ENCODE measurements at places on chromosomes 6 and 20.
A peak's percentile ranks its signal among the peaks of the same experiment; 100 is the strongest.

GRCh38 chr6:161091151-161091550, 99.6 kb downstream of the MAP3K4 start:
- DNase-seq, result no peak

GRCh38 chr20:62032609-62033368, 32.9 kb downstream of the TAF4 start:
- no peak for DNase-seq

GRCh38 chr6:166156942-166157341, 10.7 kb downstream of the TBXT start:
- no peak for DNase-seq

GRCh38 chr6:30778001-30778635, 33.8 kb upstream of the IER3 start:
- DNase-seq, result no peak

GRCh38 chr6:21999741-22000140, 297.1 kb downstream of the PRL start:
- no peak for DNase-seq

GRCh38 chr6:141653590-141653989, 479.1 kb upstream of the GJE1 start:
- no peak for DNase-seq

DNA sequence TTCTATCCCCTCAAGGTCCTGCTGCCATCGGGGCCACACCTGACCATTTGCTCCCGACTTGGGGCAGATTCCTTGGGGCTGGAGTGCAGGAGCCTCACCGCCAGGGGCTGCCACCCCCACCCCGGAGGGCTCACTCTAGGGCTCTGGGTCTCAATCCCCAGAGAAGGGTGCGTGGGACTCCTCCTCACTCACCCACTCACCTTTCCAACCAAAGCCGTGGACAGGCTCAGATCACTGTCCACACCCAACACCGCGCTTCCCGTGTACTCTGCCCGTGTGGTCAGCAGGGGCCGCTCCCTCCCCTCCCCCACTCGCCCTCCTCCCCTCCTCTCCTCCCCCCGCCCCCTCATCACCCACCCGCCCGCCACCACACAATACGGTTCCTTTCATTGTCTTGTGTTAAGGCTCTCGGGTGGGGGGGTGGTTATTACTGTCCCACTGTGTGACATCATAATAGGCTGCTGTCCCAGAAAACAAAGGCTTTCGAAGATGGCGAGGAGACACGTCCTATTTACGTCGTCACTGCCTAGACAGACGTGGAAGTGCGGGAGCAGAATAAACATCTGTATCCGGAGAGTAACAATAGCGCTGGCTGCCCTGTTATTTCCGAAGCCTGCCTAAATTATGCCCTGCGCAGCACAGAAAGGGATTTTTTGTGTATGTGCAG, 85.8 kb downstream of the YTHDF1 start:
- DNase-seq, result no peak

DNA sequence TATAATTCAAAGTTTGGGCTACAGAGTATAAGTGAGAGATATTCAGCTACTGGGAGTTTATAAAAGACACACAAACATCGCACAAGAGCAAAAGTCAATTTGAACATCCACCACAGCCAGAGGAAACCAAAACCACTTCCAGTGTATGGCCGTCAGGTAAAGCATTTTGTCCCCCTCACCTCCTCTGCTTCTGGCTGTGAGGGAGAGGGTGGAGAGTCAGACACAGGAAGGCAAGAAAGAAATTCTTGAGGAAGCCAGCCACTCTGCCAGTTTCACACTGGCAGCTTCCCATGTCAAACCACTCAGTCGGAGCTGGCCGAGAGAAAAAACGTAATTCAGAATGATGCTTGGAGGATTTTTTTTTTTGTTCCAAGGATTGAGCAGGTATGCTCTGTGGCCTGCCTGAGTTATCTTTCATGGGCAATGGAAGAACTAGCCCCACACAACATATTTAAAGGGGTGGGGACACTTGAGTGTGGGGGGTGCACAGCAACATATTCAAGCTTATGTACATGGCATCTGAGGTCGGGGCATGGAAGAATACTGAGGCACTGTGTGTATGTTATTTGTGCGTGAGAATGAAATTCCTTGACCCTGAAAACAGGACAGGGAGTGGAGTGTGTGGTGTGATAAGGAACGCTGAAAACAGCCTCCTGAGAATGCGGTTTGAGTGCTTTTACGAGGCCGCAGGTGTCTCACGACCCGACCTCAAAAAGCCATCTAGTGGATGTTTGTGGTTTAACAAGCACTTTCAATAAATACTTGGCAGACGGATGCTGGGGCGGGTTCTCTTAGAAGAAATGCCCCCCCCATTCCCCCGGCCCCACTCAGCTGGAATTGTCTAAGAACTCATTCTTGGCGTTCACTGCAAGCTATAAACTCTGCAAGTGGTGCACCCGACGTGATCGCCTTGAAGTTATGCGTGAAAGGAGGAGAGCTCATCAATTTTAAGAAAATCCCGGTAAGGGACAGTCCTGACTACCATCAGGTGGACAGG, 27.5 kb upstream of the ZBTB22 start:
- DNase-seq, result peak; percentile 91

GRCh38 chr20:1212607-1213396, 9.5 kb downstream of the C20orf202 start:
- peak; percentile 66 for DNase-seq

DNA sequence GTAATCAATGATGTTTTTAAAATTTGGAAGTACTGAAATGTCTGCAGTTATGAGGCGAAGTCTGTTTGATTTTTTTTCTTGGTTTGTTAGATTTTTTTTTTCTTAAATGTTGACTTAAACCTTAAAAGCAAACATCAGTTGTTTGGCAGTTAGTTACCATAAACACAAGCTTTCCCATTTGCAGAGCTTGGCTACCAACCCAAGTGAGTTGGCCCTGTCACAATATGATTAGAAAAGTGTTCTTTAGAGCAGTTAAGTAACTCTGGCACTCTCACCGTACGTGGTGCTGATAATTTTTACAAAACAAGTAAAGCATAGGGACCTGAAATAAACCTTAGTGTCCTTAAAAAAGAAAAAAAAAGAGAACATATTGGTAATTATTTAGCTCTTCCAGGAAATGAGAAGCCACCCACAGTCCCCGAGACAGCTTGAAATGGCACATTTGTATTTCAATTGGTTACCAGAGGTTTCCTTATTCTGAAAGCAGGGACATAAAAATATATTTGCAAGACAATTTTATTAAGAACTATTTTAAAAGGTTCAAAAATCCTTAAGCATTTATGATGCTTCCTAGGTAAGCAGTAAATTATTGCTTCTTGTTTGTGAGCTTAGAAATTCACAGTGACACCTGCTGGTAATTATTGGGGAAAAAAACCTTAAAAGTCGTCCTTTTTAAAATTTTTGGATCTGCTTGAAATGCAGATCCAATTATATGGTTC, 3.9 kb downstream of the HEY2 start:
- DNase-seq, result peak; percentile 43

DNA sequence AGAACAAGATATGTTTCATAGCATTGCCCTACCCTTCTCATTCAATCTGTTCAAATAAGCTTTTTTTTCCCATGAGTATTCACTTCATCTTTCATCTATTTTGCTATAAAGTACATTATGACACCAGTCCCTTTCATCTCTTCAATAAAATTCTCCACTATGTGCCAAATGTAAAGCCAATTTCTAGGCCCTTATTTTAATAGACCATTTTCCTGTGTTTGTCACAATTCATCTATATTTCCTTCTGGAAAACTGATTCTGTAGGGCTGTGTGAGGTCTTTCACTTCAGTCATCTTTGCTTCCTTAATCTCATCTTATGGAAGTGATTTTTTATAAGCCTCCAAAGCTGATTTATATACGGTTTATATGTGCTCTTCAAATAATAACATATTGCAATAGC, 992.4 kb upstream of the EYS start:
- no peak for DNase-seq

GRCh38 chr20:51531712-51532456, 10.6 kb downstream of the NFATC2 start:
- DNase-seq, result no peak

DNA sequence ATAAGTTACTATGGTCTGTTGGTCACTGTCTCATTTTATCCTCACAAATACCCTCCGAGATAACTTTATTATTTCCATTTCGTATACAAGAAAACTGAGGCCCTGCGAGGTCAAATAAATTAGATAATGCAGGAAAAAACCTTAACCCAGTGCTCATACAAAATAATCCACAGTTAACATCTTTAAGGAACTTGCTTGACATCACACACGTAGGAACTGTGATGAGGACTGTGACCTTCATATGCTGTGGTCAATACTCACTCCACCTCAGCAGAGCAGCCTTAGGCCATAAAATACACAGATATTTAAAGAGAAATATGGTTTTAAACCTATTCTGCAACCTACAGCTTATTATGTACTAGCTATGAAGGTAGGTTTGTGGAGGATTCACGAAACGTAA, 34.3 kb downstream of the PRDM1 start:
- no peak for DNase-seq

DNA sequence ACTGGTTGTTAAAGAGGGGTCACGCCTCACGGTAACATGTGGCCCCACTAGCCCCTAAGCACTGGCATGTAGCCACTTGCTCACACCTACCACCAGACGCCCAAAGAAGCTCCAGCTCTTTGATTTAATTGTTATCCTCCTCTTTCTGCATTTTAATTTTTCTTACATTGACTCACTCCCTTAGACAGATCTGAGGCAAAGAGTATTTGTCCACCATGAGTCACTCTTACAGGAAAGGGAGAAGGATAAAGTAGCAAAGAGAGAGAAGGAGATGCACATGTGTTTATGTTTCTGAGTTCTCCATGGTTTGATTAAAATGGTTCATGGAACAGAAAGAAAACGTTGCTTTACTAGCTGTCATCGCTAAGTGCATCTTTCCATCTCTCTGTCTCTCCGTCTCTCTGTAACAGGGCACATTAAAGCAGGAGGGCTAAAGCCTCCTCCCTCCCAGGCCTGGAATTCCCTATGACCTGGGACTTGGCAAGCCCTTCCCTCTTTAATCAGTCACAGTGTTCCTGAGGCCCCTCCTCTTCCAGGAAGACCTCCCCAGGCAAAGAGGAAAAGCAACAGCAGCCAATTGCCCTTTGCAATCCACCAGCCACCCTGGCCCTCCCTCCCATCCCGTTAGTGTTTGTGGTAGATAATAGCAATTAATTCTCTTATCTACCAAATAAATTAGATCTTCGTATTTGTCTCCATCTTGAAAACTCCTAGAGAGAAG, 112.8 kb upstream of the TSHZ2 start:
- DNase-seq, result no peak

DNA sequence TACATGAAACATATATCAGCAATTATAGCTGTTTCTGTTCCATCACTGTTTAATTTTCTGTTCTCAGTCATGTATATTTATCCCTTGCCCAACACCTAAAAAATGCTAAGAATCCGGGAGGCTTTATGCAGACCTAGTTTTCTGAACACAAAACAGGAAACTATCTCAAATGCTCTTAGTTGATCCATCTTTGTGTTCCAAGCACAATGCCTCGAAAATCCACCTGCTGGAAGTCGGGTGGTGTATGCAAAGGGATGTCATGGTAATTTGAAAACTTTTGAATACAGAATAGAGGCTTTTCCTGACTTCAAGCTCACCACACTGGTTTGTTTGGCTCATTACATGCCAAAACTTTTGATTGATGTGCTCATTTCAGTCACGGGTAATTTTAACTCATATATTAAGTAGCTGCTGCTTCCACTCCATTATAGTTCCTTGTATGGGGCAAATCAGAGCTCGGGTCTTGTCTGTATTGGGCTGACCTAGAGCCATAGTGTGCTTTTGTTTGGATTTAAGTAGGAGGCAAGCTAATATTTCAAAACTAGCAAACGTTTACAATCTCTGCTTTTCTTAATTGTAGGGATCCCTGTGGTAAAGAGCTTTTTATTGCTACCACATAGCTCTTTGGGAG, 646.5 kb upstream of the EPHA7 start:
- DNase-seq, result no peak

- no peak for DNase-seq
These were observed 7.6 kb downstream of the DHX35 start for GRCh38 chr20:38969708-38970107.

DNA sequence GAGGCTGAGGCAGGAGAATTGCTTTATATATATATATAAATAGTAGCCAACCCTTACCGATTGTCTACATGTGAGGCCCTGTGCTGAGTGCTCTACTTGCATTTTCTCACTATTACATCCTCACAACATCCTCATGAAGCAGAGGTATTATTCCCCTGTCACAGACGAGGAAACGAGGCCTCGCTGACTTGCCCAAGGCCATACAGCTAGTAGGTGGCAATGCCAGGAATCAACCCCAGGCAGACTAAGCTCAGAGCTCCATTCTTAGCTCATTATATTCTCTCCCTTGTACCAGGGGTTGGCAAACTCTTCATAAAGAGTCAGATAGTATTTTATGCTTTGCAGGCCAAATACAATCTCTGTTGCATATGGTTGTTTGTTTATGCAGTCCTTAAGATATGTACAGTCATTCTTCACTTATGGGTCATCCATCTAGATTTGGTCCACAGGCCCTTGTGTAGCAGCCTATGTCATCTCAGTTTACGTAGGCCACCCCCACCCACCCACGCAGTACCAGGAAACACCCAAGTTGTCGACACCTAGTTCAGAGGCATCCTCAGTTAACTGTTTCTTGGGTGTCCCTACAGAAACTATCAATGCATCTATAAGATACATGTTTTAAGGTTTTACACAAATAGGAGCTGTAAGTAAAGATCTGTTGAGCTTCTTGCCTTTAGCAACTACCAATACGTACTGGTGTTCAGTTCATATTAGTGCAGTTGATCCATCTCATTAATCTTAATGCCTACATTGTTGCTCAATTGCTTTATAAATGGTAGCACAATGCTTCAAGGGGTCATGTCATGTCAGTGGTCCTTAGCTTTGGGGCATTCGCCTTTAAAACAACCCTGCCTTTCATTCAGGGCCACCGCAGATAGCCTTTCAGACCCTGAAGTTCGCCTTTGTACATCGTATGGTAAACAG, 3.0 kb downstream of the CASS4 start:
- DNase-seq, result peak; percentile 61

GRCh38 chr6:149628875-149629510, 19.5 kb downstream of the KATNA1 start:
- no peak for DNase-seq

GRCh38 chr6:26394289-26394688, 7.8 kb upstream of the BTN3A1 start:
- no peak for DNase-seq

GRCh38 chr6:119676230-119676629, 326.7 kb upstream of the MAN1A1 start:
- DNase-seq, result no peak

Data from CD4-positive, alpha-beta T cell treated with Interleukin-4 for 4 hours (primary cell).